GM23248 (cell line): ENCODE measurements at places on chromosomes 1 and 21.

GRCh38 chr1:186494832-186495271, 33.9 kb upstream of the PDC start:
- no peak for DNase-seq

DNA sequence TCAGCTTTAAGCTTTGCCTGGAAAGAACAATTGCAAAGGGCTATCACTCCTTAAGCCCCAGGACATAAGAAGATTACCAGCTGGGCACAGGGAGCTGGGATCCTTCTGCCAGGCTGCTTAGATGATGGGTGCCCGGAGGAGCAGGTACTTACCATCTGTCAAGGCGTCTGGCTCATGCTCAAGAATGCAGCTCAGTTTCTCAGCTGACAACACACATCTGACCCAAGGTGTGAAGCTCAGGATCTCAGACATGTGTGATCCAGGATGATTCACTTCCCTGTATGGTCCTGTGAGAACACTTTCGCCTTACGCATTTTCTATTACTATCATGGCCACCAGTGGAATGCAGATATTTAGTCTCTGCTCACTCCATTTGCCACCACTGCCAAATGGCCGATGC, 14.7 kb upstream of the DISC1 start:
- DNase-seq = no peak

GRCh38 chr1:15902882-15903281, 55.4 kb downstream of the SPEN start:
- peak; percentile 89 for DNase-seq

GRCh38 chr1:156929596-156930238, 9.3 kb downstream of the LRRC71 start:
- no peak for DNase-seq

- DNase-seq = no peak
These were observed 125.6 kb upstream of the LMO4 start for GRCh38 chr1:87202922-87203655.

DNA sequence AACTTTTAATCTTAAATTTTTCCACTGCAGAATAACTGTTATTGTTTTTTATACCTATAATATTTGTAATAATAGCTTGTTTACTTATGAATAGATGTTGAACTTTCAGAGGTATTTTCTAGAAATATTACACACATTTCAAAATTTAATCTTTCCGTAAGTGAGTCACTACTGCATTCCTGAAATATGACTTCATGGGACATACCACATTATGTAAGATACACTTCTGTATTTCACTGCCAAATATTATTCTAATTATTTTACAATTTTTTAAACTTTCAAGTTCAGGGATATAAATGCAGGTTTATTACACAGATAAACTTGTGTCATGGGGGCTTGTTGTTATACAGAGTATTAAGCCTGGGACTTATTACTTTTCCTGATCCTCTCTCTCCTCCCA, 2220.5 kb downstream of the NCAM2 start:
- DNase-seq = no peak
